Esophagus muscularis mucosa (tissue), 4 donors: ENCODE measurements at places on chromosomes 7 and 10. TPM values are rescaled to one million over a fixed set of nuclear protein-coding genes. Genes with fewer than 3 reads are reported as not detected.

- no peak for DNase-seq
Observed at GRCh38 chr10:12042409-12042796, 206 bp downstream of the UPF2 start.

- no peak for DNase-seq
Observed at GRCh38 chr7:105454921-105455320, 66.2 kb upstream of the SRPK2 start.

DNA sequence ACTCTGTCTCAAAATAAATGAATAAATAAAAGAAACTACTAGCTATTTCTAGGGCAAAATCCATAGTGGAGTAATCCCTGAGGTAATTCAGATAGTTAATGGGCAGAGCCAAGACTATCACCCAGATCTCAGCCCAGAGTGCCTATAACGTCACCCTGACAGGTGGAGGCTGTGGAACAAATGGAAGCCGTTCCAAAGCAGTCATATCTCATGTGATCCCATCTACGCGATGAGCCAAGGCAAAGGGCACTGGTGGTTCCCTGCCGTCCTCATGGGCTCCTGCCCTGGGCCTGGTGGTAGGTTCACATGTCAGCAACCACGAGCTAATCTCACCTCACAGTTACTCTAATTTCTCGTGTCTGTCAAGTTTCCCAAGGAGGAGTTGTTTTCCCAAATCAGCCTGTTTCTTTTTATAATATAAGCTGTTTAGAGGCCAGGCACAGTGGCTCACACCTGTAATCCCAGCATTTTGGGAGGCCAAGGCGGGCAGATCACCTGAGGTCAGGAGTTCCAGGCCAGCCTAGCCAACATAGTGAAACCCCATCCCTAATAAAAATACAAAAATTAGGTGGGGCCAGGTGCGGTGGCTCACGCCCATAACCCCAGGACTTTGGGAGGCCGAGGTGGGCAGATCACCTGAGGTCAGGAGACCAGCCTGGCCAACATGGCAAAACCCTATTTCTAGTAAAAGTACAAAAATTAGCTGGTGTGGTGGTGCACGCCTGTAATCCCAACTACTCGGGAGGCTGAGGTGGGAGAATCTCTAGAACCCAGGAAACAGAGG lies 22.5 kb upstream of the ASCC1 start:
- DNase-seq = no peak

GRCh38 chr10:126068322-126068721 lies 172.0 kb downstream of the FANK1 start:
- DNase-seq = no peak

GRCh38 chr7:22093001-22093400 lies 147.3 kb upstream of the CDCA7L start:
- no peak for DNase-seq

TAS2R41 gene
- not detected for total RNA-seq

DNA sequence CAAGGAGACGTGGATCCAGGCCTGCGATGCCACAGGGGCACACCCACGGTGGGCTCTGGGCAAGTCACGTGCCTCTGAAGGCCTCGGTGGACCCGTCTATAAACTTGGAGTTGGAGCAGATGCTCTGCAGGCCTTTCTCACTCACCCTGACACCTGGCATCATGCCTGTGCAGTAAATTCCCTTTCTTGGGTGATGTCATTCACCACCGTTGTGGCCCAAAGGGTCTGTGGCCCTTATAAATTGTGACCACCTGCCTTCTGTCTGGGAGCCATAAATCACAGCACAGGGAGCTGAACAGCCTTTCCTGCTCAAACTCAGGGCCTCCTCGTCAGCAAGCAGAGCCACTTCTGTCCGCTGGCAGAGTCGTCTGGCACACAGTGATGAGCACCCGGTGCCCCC lies 52.2 kb downstream of the GPAM start:
- DNase-seq = no peak
